NCI-H510A treated with DMSO at 0.1 percent for 48 hours (cell line): ENCODE measurements at places on chromosomes 5 and 9.

DNA sequence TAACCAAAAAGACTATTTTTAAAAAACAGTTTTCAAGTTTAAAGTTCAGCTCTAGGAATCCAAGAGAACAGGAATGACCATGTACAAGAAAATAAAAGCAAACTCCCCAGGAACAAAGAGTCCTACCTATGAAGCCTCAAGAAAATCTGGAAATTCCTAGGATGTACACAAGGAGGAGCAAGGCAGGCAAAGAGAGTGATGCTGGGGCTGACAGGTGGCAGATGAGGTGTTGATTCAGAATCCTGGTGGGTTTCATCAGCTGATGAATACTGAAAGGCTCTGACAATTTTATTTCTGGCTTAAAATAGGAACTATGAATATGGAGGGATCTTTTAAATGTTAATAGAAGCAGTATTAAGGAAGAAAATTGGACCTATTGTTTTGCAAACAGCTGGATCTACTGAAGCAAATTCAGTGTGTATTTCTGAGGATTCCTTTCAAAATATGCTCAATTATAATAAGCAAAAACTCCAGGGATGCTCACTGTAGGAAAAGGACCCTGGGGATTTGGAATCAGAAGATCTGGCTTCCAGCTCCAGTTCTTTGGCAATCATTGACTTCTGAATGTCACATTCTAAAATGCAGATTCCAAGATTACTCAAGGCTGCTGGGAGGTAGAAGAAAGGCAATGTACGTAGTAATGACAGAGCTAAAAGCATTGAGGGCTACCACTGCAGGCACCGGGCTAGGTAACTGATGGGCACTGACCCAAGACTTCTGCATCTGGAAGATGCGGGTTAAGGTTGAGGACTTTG lies 28.0 kb upstream of the SH3RF2 start:
- no peak for DNase-seq

DNA sequence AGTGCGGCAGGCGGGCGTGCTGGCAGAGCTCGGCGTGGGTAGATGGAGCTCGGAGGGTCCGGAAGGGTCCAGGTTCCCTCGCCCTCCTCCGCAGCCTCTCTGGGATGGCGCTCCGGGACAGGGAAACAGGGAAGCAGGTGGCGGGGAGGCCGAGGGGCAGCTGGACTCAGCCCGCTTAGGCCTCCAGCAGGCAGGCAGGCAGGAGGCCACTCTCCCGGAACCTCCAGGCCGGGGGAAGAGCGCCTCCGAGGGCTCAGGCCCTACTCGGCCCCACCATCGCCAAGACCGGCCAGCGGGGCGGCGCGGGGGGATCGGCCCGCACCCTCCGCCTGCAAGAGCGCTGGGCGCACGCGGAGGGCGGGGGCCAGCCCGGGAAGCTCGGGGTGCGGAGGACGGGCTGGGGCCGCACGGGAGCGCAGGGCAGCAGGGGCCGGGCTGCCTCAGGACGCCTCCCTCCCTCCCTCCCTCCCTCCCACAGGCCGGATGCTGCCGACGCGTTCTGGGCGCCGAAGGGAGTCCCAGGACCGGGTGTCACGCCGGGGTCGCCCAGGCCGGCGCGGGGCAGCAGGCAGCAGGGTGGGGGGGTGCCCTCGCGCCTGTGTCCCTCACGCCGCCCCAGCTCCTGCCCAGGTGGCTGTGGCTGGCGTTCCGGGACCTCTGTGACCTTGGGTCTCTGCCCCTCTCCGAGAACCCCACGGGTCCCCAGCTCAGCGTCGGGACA lies 977 bp downstream of the MGAT4B start:
- DNase-seq, result no peak

GRCh38 chr5:137636830-137637714 lies 98.8 kb downstream of the KLHL3 start:
- no peak for DNase-seq

DNA sequence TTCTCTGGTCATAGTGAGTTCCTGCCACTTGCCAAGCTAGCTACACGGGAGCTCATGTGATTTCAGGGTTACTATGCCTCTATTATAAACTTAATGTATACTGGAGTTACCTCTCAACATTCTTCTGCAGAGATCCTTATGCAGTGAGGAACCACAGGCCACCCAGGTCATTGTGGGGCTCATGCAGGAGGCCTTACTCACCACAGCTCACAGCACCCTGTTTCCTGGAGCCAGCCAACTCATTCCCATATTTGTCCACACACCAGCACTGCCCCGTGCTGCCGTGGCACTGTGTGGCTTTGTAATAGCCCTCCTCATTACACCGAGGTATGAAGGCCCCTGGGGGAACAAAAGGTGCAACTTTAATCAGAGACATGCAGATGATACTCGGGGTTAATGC lies 520.0 kb downstream of the SPOCK1 start:
- DNase-seq, result no peak

DNA sequence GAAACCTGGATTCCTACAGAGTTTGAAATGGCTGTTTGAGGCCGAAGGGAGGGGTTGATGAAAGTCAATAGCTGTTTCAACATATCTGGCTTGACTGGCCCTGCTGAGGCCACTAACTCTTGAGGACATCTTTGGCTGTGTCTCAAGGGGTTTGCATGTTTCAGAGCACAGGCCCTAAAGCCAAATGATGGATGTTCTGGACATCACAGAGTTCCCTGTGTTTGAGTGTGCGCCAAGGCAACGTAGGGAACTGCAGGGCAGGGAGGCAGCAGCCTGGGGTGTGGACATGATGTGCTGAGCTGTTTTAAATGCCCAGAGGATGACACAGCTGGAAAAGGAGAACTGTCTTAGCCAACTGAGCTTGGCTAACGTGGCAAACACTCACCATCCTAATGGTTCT lies 89.6 kb downstream of the RAPGEF1 start:
- DNase-seq, result no peak
